ENCODE measurements at places on chromosomes 6 and 20.

GRCh38 chr6:115582386-115582785, 478.3 kb downstream of the FRK start:
- DNase-seq, result peak; percentile 13

DNA sequence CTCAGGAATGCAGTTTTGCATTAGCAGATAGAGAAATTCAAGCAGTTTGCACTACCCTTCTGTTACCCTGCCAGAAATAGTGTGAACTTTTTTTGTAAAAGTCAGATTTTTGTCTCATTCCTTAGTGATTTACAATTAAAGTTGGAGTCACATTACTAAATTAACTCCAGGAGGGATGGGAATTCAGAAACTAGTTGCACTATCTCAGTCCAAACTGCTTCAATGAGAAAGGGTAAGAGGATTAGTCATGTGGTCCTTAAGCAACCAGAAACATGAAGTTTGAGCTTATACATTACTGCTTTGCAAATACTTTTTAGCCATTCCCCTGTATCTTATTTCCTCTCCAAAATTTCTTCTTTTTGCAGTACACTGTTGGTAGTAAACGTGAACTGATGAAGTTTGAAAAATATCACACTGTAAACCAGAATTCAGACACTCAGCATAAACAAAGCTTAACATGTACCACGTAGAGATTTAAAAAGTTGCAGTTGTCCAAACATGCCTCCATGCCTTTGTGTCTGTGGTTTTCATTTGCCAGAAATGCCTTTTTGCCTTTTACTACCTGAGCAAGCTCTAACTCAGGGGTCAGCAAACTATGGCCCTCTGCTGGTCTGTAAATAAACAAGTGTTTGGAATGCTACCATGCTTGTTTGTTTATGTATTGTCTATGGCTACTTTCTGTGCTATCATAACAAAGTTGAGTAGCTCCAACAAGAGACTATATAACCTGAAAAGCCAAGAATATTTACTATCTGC, 49.7 kb downstream of the TP53INP2 start:
- no peak for DNase-seq

- DNase-seq, result no peak
These were observed 3.8 kb downstream of the SRMS start for GRCh38 chr20:63543733-63544132.

- DNase-seq, result no peak
These were observed 310.3 kb downstream of the CDH26 start for GRCh38 chr20:60268491-60268890.

- no peak for DNase-seq
These were observed 11.2 kb downstream of the PPP1R14C start for GRCh38 chr6:150153905-150154492.
